ENCODE measurements at places on chromosomes 13 and 19.

DNA sequence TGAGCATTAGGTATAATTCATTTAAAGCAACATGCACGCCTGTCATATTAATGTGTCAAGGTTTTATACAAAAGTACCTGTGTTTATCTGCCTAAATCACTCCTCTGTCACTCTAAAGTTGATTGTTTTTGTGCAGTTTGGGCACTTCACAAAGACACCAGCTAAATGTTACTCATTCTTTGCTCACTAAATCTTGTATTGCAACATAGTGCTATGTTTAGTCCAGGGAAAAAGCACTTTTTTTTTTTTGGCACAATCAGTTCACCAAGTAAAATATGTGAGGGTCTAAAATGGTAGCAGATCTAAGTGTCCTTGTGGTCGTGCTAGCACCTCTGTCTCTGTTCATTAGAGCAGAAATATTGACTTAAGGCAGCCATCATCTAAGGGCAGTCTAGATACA, 2526.7 kb upstream of the PCDH20 start:
- DNase-seq, result no peak

DNA sequence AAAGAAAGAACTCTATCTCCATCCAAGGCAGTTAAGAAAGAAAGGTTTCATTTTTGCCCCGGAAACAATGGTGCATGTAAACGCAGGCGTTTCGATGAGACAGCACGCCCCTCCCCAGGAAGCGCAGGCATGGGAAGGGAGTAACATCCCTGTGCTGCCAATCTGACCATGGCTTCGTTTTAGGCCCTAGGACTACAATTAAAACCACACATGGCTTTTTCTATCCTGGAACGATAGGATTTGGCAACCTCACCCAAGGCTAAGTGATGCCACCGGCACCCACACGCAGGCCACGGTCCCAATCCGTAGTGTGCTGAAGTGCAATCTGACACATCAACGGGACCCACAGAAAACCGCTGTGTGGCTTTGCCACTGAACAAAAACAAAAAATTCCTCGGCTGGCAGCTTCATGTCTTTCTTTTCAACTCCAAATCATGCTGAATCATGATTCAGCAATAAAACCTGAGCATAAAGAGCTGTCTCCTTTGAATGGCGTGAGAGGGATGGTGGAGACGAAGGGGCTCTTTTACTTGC, 24.2 kb downstream of the RANBP3 start:
- no peak for DNase-seq

- no peak for DNase-seq
Measured at GRCh38 chr19:27750391-27751043, 1462.4 kb downstream of the UQCRFS1 start.

- no peak for DNase-seq
Measured at GRCh38 chr13:33367926-33368325, 82.4 kb upstream of the STARD13 start.

DNA sequence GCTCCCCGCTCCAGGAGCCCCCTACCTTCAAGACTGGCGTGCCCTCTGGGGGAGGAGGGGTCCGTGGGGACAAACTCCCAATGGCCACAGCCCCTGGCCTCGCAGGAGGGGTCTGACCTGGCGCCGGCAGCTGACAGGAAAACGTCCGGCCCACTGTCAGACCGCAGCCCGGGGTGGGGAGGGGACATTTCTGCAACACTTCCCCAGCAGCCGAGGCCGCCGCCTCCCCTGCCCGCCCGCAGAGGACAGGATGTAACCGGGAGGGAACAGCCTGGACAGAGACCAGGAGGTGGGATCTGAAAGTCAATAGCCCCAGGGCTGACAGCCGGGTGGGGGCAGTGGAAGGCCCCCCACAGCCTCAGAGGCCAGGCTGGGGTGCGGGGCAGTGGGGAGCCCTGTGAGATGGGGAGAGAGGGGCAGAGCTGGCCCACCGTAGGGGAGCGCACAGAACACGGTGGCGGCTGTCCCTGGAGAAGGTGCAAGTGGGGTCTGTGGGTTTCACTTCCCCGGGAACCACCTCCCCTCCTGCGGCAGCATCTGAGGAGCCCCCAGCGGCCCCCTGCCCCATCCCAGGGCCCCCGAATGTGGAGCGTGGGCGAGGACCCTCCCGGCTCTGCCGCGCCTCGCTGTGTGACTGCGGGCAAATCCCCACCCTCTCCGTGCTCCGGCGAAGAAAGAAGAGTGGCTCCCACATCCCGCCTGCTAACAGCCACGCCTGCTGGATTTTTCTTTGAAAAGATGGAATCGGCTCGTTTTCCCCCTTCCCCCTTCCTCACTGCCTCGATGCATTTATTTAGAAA, at the start of gene PEAK3:
Gene PEAK3, minus strand, starts transcription at position 114 of the 800 bp plus-strand sequence. CDS start 1,244 bp downstream, outside the sequence.
- DNase-seq, result no peak

GRCh38 chr19:1163283-1163933, 10.7 kb downstream of the SBNO2 start:
- no peak for DNase-seq

- no peak for DNase-seq
Measured at GRCh38 chr13:106028911-106029310, 506.6 kb downstream of the EFNB2 start.

DNA sequence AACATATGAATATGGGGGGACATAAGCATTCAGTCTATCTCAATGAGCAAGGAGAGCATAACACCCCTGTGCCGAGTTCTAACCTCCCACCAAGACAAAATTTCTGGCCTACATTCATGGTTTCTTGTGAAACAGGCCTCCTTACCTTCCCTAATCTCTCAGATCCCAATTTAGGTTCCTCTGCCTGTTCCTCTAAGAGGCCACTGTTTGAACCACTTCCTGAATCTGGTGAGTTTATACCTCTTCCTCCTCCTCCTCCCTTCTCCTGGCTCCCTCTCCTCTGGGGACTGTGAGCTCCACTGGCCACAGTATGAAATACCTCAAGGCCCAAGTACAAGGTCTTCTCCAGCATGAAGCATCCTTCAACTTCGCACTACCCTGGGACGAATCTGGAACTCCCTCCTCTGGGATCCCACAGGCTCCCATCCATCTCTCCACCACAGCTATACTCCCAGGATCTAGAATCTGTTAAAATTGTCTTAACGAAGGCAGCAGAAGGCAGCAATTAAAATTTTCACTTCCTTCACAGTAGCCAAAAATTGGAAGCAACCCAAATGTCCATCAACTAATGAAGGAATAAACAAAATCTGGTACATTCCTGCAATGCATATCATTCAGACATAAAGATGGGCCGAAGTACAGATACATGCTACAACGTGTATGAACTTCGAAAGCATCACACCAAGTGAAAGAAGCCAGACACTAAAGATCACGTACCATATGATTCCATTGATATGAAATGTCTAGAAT, 7.8 kb upstream of the SIGLECL1 start:
- DNase-seq, result no peak

GRCh38 chr13:110391273-110391672, 84.2 kb downstream of the COL4A2 start:
- no peak for DNase-seq
